ENCODE measurements at places on chromosomes 2 and 18.

GRCh38 chr2:39069890-39070465 is 50.9 kb downstream of the SOS1 start:
- DNase-seq = no peak

GRCh38 chr2:198498516-198498915 is 694.1 kb downstream of the PLCL1 start:
- no peak for DNase-seq

DNA sequence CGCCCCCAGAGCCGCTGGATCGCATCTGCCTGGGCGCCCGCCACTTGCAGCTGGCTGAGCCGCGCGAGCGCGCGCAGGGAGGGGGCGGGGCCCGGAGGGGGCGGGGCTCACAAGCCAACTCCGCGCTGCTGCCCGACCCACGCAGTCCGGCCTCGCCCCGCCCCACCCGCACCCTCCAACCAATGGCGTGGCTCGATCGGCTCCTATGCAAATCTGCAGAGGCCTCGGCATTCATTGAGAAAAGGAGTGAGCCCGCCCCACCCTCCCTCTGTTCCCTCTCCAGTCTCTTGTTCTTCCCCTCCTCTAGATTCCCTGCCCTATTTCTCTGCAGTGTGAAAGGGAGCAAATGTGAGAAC is at the start of gene ALK:
ALK (minus strand) TSS at position 27 of the 356 bp plus-strand sequence. CDS start 927 bp downstream, outside the sequence.
- DNase-seq = peak; percentile 92

GRCh38 chr2:150375333-150375732 is 112.1 kb downstream of the RND3 start:
- DNase-seq = no peak

DNA sequence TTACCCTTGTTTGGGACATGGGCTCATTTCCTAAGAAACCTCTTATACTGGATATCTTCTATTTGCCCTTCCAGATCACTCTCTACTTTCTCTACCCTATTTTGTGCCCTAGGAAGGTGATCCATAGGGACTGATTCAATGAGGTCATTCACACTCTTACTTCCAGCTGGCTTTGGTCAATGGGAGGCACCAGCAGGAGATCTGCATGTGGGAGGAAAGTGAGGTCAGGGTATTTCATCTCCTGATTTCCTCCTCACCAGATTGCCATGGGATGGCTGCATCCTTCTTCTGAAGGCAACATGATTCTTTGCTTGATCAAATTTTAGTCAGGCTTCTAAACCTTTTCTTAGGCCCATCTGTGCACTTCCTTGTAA is 15.2 kb downstream of the M1AP start:
- DNase-seq = no peak

- DNase-seq = no peak
Observed at GRCh38 chr2:231003186-231003585, 7.3 kb downstream of the SPATA3 start.

GRCh38 chr2:64259312-64259711 is 115.1 kb upstream of the PELI1 start:
- DNase-seq = no peak

- no peak for DNase-seq
Observed at GRCh38 chr2:161424891-161425727, 9.0 kb downstream of the TBR1 start.

DNA sequence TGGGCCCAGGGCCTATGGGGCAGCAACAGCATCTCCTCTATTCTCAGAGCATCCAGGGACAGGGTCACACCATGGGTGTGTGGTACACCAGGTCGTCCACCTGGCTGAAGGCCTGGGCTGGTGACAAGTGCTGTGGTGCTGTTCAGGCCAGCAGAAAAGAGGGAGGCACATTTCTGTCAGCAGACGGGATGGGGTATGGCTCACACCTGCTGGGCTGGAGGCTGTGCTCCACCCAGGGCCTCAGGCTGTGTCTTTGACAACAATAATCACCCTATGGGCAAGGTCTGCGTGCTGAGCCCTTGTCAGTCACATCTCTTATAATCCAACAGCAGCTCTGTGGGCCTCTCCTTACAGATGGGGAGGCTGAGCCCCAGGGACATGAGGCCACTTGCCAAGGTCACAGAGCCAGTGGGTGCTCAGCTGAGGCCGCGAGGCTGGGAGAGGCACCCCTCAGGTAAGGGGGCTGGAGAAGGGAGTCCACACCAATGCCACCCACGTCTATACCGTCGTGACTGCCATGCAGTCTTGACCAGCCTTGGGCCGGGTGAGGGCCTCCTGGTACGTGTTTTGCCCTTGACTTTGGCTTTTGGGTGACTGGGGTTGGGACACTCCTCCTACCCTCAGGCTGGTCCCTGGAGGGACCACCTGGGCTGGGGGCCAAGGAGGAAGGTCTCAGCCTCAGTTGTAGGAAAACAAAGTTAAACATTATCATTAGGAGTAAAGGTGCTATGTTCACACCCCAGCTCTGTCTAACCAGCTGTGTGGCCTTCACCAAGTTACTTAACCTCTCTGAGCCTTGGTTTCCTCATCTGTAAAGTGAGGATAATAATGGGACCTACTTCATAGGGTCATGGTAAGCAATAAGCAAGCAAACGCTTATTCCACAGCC is 5.6 kb upstream of the HS6ST1 start:
- peak; percentile 20 for DNase-seq

GRCh38 chr18:22293417-22293816 is 124.0 kb downstream of the GATA6 start:
- no peak for DNase-seq

DNA sequence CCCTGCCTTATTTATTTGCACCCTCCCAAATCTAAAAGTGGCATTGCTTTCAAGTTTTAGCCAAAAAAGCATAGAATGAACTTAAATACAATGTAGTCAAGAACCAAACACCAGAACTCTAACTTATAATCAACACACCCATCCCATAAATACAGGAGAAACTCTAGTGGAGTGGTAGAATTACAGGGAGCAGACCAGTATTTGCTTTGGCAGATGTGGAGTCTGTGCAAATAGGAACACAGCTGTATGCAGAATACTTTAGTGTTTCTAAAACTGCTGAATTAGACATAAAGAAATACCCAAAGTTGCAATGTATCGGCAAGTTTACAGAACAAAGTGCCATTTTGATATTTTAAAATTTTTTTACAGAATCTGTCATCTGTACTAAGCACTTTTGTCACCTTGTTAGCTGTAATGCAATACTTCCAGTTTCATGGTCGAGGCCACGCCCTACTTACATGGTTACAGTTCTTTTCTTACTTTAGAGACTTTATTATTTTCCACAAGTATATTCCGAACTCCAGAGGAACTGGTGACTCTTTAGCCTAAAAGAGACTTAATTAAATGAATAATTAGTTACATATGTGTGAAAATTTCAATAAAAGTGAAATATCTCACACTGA is 23.7 kb upstream of the COL5A2 start:
- no peak for DNase-seq

DNA sequence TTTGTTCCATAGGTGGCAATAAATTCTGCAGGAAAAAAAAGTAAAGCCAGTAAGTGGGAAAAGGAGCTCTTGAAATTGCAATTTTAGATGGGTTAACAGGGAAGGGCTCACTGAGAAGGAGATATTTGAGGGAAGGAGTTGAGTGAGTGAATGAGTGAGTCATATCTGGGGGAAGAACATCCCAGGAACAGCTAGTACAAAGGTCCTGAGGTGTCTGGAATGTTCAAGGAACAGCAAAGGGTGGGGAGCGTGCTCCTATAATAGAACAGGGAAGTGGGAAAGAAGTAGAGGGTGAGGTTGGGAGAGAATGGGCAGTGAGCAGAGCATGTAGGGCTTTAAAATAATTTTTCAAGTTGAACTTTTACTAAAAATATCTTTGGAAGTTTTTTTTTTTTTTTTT is 68.0 kb upstream of the PSME4 start:
- no peak for DNase-seq

DNA sequence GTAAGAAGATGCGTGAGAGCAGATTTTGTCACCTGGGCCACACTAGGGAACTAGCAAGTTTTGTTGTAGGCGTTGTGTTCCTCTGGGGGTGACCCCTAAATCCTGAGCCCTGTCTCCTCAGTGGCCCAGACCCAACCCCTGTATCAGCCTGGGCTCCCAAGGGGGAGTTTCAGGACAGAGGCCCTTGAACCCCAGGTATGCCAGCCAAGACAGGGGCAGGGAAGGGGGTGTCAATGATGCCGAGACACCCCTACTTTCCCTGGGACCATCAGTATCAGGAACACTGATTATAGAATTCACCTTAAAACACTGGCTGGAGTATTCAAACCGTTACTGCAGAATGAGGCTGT is 39.1 kb upstream of the RPL31 start:
- DNase-seq = no peak

DNA sequence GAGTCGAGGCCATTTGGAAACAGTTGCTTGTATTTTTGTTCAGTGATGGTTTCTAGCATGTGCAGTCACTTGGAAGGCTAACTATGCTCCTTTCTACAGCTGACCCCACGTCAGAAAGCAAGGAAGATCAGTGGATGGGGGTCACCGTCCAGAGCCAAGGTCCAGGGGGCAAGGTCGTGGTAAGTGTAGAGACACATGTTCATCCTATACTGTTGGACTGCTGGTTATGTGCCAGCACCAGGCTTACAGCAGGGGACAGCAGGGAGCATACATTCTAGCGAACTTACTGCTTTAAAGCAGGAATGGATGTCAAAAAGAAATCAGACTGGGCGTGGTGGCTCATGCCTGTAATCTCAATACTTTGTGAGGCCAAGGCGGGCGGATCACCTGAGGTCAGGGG is 40.0 kb downstream of the ITGA6 start:
- DNase-seq = no peak

- DNase-seq = no peak
Observed at GRCh38 chr2:134766583-134766982, 47.8 kb upstream of the TMEM163 start.

DNA sequence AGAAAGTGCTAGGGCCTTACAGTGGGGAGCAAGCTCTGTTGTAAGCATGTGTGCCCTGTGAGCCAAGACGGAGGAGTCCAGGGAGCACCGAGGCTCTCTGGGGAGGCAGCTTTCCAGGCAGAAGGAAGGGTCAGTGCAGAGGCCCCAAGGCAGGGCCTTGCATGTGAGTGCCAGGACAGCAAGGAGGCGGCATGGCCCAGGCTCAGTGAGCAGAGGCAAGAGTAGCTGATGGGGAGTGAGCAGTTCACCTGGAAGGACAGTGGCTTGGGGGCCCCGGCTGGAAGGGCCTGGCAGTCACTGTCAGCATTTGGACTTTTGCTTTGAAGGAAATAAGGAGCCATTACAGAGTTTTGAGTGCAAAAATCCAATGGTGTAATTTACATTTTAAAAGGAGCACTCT is 223.8 kb upstream of the RAB12 start:
- no peak for DNase-seq

GRCh38 chr2:104938231-104938941 is 84.5 kb downstream of the POU3F3 start:
- DNase-seq = no peak

- peak; percentile 9 for DNase-seq
Observed at GRCh38 chr2:240812301-240812680, 7.7 kb downstream of the KIF1A start.

DNA sequence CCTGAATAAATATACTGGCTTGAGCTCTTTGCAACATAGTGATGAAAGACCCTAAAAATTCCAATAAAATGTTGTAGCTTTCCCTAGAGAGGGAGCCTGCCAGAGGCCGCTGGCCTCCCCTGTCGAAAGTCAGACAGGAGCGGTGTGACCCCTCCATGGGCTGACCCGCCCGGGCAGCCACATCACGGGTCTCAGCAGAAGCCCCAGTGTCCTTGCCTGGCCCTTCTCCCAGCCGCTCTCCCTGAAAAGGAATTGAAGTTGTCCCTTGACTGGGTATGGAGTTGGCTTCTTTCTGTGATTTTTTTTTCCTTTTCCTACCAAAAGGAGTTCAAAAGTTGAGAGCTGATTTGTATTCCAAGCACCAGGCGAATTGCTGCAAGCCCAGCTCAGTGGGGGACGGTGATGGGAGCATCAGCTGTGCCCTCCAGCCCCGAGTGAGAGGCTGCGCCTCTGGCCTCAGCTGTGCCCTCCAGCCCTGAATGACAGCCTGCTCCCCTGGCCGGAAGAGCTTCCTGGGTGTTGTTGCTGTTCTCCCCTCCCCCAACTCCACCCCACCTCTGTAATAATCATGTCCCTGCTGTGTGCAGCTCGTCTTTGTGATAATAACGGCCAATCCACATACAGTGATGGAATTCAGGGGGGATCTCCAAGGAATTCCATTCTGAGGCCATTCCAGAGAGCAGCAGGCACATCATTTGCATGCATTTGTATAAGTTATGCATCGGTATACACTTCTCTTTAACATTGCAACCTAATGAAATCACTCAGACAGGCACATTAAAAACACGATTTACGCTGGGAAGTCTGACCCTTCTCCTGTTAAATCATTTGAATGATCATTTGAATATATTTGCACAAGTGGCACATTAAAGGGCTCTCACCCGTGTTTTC is 501.0 kb downstream of the EIPR1 start:
- no peak for DNase-seq

DNA sequence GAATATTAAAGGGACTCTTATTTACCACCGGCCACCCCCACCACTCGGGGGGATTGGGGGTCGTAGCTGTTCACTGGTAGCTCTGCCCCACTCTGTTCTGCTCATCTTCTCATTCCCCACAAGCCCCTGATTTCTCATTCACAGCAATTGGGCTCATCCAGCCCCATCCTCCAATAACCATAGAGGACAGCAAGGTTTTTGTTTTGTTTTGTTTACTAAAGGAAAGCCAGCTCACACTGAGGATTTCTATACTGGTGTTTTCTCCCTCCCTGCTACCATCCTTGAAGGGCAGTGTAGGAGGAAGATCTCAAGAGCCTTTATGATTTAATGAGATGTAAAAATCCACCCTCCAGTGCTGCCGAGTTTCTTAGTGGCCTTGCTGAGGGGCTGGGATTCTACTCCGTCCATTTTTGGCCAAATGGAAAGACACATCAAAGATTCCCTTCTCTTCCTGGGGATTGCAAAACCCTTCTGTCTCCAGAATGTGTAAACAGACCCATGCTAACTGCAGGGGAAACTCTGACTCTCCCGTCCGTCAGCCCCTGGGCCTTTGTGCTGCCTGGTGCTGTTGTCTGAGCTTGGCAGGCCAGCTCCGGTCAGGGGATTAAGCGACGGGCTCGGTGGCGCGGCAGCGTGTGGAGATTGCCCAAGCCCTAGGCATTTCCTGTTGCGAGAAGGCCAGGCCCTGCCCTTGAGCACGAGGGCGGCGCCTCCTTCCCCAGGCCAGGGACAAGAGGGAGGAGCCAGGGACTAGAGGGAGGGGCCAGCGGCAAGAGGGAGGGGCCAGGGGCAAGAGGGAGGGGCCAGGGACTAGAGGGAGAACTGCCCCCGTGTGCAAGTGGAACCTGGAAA is 165.0 kb downstream of the ANTXR1 start:
- DNase-seq = peak; percentile 76

DNA sequence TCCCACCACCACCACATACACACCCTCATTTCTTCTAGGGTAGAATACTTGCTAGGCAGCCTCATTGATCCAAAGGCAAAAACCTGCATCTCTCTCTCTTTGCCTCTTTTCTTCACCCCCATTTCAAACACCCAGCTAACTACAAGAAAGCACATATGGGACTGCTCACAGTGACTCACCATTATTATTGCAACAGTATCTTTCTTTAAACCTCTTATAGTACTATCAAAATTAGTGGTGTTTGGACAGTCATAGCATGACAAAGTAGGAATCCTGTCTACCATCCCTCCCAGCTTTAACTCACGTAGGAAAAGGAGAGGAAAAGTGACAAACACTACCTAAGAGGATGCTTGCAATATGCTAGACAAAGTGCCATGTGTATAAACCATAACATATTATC is 422.5 kb upstream of the CRIM1 start:
- no peak for DNase-seq
